Activated T-cell treated with anti-CD3 and anti-CD28 coated beads for 24 hours (primary cell): ENCODE measurements at places on chromosomes 4 and X.

DNA sequence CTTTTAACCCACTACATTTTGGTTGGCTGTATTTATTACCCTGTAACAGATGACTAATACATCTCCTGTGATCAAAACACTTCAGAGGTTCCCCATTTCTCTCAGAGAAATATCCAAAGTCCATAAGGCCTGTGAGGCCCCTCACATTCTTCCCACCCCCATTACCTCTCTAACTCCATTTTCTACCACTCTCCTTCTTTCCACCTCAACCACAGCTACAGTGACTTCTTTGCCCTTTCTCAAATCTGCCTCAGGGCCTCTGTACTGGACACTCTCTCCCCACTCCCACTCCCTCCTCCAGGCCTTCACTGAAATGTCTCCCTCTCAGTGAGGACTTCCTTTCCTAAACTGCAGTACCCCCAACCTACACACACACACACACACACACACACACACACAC is 8.4 kb upstream of the TMEM144 start:
- DNase-seq, result no peak

- no peak for DNase-seq
Measured at GRCh38 chrX:17732138-17732783, 5.0 kb upstream of the SCML1 start.

DNA sequence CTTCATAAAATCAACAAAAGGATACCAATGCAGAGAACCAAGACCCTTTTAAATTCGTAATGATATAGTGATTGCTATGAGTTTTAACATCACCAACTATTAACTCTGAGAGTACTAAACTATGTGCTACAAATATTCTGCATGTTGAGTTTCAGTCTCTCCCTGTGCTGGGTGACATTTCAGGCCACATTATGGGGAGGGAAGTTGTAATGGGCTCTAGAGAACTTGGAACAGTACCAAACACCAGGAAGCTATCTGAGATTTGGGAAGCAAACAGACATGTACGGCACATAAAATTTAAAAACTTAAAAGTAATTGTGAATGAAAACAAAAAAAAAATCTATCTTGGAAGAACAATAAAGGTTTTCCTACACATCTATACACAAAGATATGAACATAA is 59.6 kb upstream of the PRSS48 start:
- no peak for DNase-seq

GRCh38 chrX:135453381-135453780 is 31.6 kb downstream of the SMIM10L2A start:
- no peak for DNase-seq

GRCh38 chrX:108001218-108001814 is 19.1 kb upstream of the TEX13B start:
- DNase-seq, result no peak

DNA sequence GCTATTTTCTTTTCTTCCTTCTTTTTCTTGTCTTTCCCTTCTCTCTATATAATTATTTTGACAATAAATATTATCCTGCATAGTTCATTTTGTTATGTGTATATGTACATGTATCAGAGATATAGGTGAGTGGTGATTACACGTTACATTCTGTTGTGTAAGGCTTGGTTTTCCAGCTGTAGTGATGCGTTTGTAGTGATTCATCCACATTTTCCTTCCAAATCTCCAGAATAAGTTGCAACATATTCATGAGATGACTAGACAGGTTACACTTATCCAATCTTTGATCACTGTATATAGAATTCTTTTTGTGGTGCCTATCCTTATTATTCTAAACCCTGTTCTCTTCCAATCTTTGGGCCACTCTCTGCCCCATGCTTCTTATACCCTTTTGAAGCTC is 540.2 kb downstream of the GBA3 start:
- no peak for DNase-seq

- DNase-seq, result no peak
Measured at GRCh38 chr4:108492816-108493595, 127.4 kb upstream of the RPL34 start.

DNA sequence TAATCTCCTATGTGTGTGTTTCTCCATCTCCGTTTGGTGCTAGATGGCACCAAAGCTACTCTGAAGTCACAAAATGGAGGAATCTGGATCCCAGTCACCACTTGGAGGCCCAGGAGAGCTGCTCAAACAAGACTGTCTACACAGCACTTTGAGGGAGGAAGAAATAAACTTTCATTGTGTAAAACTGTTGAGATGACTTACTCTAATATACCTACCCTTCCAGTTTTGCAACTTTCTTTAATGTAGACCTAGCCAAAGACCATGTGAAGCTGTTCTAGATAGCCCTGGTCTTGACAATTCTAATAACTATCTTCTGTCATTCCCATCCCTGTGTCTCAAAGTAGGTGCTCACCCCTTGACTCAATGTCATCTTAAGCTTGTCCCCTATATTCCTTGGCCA is 52.8 kb upstream of the TAB3 start:
- DNase-seq, result no peak
